ENCODE measurements at places on chromosomes 1 and 21. TPM values are rescaled to one million over a fixed set of nuclear protein-coding genes. Genes with fewer than 3 reads are reported as not detected.
A peak's percentile ranks its signal among the peaks of the same experiment; 100 is the strongest.

DNA sequence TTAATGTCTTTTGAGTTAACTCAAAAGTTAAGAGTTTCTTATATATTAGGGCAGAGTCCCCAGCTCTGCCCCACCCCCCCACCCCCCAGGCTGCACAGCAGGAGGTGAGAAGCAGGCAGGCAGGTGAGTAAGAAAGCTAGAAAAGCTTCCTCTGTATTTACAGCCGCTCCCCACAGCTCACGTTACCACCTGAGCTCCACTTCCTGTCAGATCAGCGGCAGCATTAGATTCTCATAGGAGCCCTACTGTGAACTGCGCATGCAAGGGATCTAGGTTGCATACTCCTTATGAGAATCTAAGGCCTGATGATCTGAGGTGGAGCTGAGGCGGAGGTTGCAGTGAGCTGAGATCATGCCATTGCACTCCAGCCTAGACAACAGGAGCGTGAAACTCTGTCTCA lies 81.9 kb downstream of the SIM2 start:
- H3K27me3 ChIP-seq = no peaks in the 10 kb centered on the region
- no peaks in the 10 kb centered on the region for H3K4me1 ChIP-seq
- H3K36me3 ChIP-seq = no peaks in the 10 kb centered on the region
- H3K4me3 ChIP-seq = no peak overlapping the region

DNA sequence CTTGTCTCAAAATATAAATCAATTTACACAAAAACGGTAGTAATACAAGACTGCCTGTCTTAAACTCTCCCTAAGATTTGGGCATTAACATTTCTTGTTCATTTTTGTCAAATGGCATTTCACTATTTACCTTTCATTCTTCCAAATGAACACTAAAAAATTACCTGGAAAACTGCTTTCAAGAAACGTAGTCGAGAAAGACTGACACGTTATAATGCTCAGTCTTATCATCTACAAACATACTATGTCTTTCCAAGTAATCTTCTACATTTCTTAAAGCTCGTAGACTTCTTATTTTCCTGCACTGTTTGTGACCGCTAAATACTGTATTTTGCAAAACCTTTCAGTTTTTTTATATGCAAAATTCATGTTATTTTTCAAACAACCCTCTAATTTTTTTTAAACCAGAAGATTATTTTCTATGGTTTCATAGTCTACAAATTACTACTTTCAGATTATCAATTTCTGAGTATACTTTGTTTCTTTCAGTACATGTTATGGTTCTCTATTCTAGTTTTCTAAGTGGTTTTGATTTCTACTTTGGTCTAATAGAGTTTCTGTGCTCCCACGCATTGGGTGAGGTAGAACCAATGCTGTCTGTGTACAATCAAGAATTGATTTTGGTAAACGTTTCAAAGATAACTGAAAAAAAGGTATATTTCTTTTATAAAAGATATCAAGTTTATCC lies 336.4 kb downstream of the SMYD3 start:
- H3K4me1 ChIP-seq = no peaks in the 10 kb centered on the region
- no peak for DNase-seq

- H3K4me3 ChIP-seq = peak overlapping the region; percentile 27
- H3K27me3 ChIP-seq = no peaks in the 10 kb centered on the region
- peaks cover 31% of the 10 kb centered on the region for H3K4me1 ChIP-seq
- H3K36me3 ChIP-seq = peaks cover 41% of the 10 kb centered on the region
Observed at GRCh38 chr21:46320331-46320801, 3.3 kb downstream of the C21orf58 start.

- peaks cover 16% of the 10 kb centered on the region for H3K4me1 ChIP-seq
- H3K27ac ChIP-seq = no peak overlapping the region
- no peaks in the 10 kb centered on the region for H3K36me3 ChIP-seq
Observed at GRCh38 chr1:202015662-202015937, 5.2 kb downstream of the ELF3 start.

DNA sequence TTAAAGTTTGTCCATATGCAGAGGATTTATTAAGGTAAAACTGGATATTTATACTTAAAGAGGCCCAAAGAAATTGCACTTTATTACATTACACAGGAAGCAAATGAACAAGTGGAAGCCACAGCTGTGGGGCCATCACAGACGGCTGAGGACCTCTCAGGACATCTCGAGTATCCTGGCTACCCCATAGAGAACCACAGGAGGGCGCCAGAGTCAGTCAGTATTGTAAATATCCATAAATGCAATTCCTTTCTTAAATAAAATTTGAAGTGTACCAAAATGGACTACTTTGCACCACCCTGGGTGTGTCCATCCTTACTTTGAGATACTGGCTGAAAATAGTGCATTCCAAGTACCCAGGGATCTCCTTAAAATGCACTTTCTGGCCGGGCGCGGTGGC lies 257.2 kb downstream of the MRPL39 start:
- peaks cover 14% of the 10 kb centered on the region for H3K27me3 ChIP-seq
- H3K4me3 ChIP-seq = no peak overlapping the region
- no peaks in the 10 kb centered on the region for H3K36me3 ChIP-seq
- H3K4me1 ChIP-seq = no peaks in the 10 kb centered on the region
- no peak overlapping the region for H3K27ac ChIP-seq

DNA sequence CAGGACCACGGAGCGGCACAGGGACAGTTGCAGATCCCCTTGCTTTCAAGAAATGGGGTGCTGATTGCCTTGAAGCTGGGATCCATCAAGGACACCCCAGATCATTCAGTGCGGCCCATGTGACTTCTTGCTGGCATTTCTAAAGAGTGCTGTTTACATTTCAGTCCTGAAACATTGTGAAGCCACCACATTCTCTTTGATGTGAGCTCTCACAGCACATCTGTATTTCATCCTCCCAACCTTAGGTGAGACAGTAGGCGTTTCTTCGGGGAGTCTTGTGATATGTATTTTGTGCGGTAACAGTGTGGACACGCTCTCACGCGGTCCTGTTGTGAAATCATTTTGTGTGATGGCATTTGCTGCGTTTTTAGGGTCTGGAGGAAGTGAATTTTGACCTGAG lies 57.2 kb downstream of the CACHD1 start:
- no peaks in the 10 kb centered on the region for H3K36me3 ChIP-seq
- H3K4me1 ChIP-seq = no peaks in the 10 kb centered on the region
- no peak overlapping the region for H3K4me3 ChIP-seq
- peaks cover 11% of the 10 kb centered on the region for H3K27me3 ChIP-seq

GRCh38 chr21:32979598-32980268 lies 46.0 kb upstream of the OLIG2 start:
- peaks cover 20% of the 10 kb centered on the region for H3K27me3 ChIP-seq
- H3K27ac ChIP-seq = no peak overlapping the region
- H3K4me3 ChIP-seq = no peak overlapping the region
- DNase-seq = no peak
- H3K36me3 ChIP-seq = no peaks in the 10 kb centered on the region

- DNase-seq = no peak
- peaks cover 11% of the 10 kb centered on the region for H3K4me1 ChIP-seq
- H3K36me3 ChIP-seq = peaks cover 59% of the 10 kb centered on the region
- H3K4me3 ChIP-seq = no peak overlapping the region
- no peak overlapping the region for H3K27ac ChIP-seq
Observed at GRCh38 chr1:232970508-232970907, 20.1 kb downstream of the NTPCR start.

DNA sequence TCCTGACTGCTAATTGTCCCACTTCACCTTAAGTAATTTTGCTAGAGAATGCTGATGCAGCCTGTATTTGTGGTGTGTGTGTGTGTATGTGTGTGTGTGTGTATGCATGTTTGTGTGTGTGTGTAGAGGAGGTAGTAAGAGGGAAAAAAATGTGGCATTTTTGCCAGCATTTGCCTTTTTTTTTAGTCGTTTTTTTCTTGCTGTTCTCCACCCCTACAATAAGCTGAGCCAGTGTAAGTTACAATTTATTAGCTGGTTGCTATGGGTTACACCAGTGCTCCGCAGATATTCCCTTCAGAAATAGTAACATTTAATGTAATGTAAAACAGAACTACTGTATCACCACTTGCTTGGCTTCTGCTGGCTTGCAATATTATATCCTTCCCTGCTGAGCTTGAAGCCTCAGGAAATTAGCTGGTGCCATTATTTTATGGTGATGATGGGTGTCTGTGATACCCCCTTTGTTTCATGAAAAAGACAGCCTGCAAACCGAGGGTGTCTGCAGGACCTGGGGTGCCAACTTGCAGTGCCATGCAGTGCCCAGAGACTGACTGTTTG lies 23.4 kb upstream of the IGSF3 start:
- H3K27ac ChIP-seq = no peak overlapping the region
- no peaks in the 10 kb centered on the region for H3K4me1 ChIP-seq
- no peaks in the 10 kb centered on the region for H3K27me3 ChIP-seq
- DNase-seq = no peak

- H3K27ac ChIP-seq = peak overlapping the region; percentile 78
- H3K4me3 ChIP-seq = peak overlapping the region; percentile 34
- peaks cover 90% of the 10 kb centered on the region for H3K4me1 ChIP-seq
- H3K27me3 ChIP-seq = no peaks in the 10 kb centered on the region
- DNase-seq = peak; percentile 38
Observed at GRCh38 chr1:156124557-156125483, 10.3 kb downstream of the LMNA start.

GRCh38 chr1:39086865-39087409 lies 60.8 kb downstream of the NDUFS5 start:
- H3K4me1 ChIP-seq = peaks cover 9% of the 10 kb centered on the region
- no peak overlapping the region for H3K4me3 ChIP-seq
- no peak for DNase-seq
- H3K36me3 ChIP-seq = no peaks in the 10 kb centered on the region
- H3K27ac ChIP-seq = no peak overlapping the region
- peaks cover 28% of the 10 kb centered on the region for H3K27me3 ChIP-seq

DNA sequence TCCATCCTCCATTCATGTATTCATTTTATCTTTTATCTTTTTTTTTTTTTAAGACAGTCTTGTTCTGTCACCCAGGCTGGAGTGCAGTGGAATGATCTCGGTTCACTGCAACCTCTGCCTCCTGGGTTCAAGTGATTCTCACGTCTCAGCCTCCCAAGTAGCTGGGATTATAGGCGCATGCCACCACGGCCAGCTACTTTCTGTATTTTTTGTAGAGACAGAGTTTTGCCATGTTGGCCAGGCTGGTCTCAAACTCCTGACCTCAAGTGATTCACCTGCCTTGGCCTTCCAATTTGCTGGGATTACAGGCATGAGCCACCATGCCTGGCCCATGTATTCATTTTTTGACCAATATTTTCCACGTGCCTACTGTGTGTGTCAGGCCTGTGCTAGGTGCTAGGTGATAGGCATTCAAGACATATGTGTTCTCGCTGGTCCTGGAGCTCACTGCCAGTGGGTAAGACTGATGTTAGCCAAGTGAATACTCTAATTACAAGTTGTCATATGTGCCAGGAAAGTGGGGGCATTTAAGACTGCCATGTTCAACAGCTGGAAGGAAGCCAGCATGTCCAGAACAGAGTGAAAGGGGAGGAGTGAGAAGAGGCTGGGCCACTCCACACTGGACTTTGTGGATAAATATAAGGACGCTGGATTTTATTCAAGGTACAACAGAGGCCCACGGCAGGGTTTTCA lies 5.3 kb upstream of the CELSR2 start:
- H3K27ac ChIP-seq = no peak overlapping the region
- H3K4me1 ChIP-seq = peaks cover 4% of the 10 kb centered on the region
- H3K27me3 ChIP-seq = peaks cover 22% of the 10 kb centered on the region
- no peak overlapping the region for H3K4me3 ChIP-seq

GRCh38 chr1:186793582-186793927 lies 35.2 kb upstream of the PLA2G4A start:
- no peak overlapping the region for H3K4me3 ChIP-seq
- peaks cover 3% of the 10 kb centered on the region for H3K27me3 ChIP-seq
- H3K27ac ChIP-seq = no peak overlapping the region
- H3K36me3 ChIP-seq = no peaks in the 10 kb centered on the region

DNA sequence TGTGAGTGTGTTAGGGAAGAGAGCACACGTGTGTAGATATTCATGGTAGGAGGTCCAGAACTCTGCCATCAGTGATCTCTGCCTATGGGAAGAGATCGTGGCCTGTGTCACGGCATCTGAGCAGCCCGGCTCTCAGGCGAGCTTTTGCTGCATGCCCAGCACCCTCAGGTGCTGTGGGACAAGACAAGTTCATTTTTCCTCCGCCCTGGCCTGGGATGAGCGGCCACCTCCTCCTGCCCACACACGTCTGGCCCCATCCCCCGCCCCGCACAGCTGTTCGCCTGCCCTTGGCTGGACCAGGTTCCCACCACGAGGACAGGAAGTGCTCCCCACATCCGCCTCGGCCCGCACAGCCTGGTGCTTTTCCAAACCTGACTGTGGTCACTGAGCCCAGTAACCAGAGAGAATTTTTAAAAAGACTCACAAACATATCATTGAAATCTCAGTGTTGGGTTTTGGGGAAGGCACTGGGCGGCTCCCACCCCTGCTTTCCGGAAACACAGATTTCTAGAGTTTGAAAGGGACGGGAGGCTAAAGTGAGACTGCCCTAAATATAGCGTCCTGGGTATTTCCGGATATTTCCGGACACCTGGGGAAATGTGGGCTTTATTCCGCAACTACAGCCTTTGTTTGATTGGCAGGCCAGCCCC lies 18.0 kb downstream of the BMP8A start:
- peak; percentile 35 for DNase-seq
- H3K4me1 ChIP-seq = peaks cover 19% of the 10 kb centered on the region
- H3K36me3 ChIP-seq = no peaks in the 10 kb centered on the region
- H3K4me3 ChIP-seq = no peak overlapping the region

DNA sequence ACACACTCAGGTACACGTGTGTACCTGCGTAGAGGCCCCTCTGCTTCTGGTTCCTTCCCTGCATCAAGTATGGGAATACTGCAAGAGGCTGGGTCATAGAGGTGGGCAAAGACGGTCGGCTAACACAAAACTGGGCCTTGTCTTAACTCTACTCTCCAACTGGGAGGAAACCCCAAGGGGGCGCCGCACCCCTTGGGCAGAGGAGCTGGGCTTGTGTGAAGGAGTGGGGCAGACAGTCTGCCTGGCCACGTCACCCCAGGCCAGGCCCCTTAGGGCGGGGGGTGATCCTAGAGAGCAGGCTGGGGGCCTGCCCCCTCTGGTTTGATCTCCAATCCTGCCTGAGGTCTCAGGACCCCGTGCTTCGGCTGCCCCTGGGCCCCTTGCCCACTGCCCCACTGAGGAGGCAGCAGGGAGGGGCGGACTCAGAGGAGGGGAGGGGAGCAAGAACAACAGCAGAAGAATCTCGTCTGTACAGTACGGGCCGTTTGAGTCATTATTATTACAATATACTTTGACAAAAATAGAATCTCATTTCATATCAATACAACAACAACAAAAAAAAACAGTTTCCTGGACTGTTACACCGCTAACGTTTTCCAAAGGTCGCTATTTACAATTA lies 34.7 kb downstream of the MEF2D start:
- no peak overlapping the region for H3K4me3 ChIP-seq
- no peak for DNase-seq
- no peak overlapping the region for H3K27ac ChIP-seq

The SPRR1B gene
- not detected for total RNA-seq

The CAMK2N1 gene
- total RNA-seq = 0.63 TPM

The LEMD1 gene
- total RNA-seq = 1.1 TPM

The IFFO2 gene
- total RNA-seq = 22.7 TPM

The CCDC27 gene
- not detected for total RNA-seq

The TIAM1 gene
- total RNA-seq = 60.6 TPM

The TMEM50A gene
- 183 TPM for total RNA-seq

The CHRNB2 gene
- not detected for total RNA-seq

The OPTC gene
- not detected for total RNA-seq

The LCE3E gene
- total RNA-seq = not detected

All from activated CD4-positive, alpha-beta memory T cell treated with anti-CD3 and anti-CD28 coated beads, Interleukin-2, amount 10 ng/mL, durations not matched to agents 7 days and 5 days (primary cell).